ENCODE measurements at places on chromosomes 5 and 9. TPM values are rescaled to one million over a fixed set of nuclear protein-coding genes. Genes with fewer than 3 reads are reported as not detected.

ANKRD31 gene
- 0.30 TPM for total RNA-seq

SLC6A7 gene
- total RNA-seq = not detected

GRCh38 chr5:147971472-147971871 lies 65.1 kb upstream of the C5orf46 start:
- no peak overlapping the region for H3K4me3 ChIP-seq
- H3K36me3 ChIP-seq = no peaks in the 10 kb centered on the region
- H3K27me3 ChIP-seq = no peaks in the 10 kb centered on the region
- H3K4me1 ChIP-seq = no peaks in the 10 kb centered on the region
- H3K27ac ChIP-seq = no peak overlapping the region

DNA sequence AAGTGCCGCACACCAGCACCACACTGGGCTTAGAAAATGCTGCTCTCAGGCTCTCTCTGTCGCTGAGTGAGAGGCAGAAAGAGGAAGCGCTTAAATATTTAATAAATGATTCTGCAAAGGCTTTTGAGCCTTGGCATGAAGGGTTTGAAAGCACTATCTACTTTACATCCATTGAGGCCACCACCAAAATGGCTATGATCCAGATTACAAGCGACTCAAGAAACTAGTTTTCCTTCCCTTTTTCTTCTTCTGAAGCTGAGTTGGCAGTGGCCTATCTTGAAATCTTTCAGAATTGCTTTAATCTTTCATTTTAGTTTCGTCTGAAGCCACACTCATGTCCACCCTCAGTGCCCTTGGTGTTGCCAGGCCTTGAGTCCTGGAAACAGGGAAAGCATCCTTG lies 59.5 kb downstream of the EBF1 start:
- H3K36me3 ChIP-seq = no peaks in the 10 kb centered on the region
- H3K27me3 ChIP-seq = peaks cover 53% of the 10 kb centered on the region
- H3K27ac ChIP-seq = no peak overlapping the region
- H3K4me1 ChIP-seq = no peaks in the 10 kb centered on the region

DNA sequence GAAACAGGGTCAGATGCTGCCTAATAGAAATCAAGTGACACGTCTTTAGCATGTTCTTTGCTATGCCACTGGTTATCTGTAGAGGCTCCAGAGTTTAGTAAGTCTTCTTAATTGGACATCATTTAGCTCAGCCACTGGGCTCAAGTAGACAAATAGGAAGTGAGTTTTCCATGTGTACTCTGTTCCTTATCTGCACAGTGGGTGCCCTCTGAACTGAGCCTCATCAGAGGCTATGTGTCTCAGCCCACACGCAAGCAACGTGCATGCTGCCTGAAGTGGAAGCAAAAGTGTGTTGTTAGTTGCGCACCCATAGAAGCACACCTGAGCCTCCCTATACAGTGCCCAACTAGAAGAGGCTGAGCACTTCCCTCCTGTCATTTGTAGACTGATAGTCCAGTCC lies 134.7 kb downstream of the SEMA5A start:
- H3K27ac ChIP-seq = no peak overlapping the region
- H3K27me3 ChIP-seq = no peaks in the 10 kb centered on the region
- no peaks in the 10 kb centered on the region for H3K4me1 ChIP-seq
- no peak overlapping the region for H3K4me3 ChIP-seq
- no peak for DNase-seq

DNA sequence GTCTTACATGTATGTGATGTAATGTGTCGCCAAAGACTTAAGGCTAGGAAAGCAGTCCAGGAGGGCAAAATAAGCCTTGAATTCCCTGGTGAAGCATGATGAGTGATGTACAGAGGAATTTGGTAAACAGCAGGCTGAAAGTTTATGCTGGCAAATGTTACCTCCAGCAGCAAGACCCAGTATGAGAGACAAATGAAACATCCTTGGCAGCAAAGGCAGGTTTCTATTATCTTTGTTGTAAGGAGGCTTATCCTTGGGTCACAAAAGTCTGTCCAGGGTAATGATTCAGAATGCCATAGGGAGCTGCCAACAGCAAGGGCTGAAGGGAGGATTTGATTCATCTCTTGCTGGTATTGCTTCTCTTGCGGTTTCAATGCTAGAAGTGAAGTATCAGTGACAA lies 75.9 kb upstream of the HTR4 start:
- no peaks in the 10 kb centered on the region for H3K36me3 ChIP-seq
- H3K4me1 ChIP-seq = peaks cover 9% of the 10 kb centered on the region
- no peak for DNase-seq

Data from HCT116 (cell line).